Natural killer cell treated with Interleukin-12 subunit alpha and Interleukin-12 subunit beta and Interleukin-15 and Interleukin-18, amount 100 ng/mL, for 72 hours (primary cell): ENCODE measurements at places on chromosomes 13 and 19. TPM values are rescaled to one million over a fixed set of nuclear protein-coding genes. Genes with fewer than 3 reads are reported as not detected.

The AZU1 gene
- 0.36 TPM for total RNA-seq

- DNase-seq: no peak
Observed at GRCh38 chr13:59442944-59443486, 720.7 kb downstream of the DIAPH3 start.

The ZNF543 gene
- total RNA-seq: 5.9 TPM

DNA sequence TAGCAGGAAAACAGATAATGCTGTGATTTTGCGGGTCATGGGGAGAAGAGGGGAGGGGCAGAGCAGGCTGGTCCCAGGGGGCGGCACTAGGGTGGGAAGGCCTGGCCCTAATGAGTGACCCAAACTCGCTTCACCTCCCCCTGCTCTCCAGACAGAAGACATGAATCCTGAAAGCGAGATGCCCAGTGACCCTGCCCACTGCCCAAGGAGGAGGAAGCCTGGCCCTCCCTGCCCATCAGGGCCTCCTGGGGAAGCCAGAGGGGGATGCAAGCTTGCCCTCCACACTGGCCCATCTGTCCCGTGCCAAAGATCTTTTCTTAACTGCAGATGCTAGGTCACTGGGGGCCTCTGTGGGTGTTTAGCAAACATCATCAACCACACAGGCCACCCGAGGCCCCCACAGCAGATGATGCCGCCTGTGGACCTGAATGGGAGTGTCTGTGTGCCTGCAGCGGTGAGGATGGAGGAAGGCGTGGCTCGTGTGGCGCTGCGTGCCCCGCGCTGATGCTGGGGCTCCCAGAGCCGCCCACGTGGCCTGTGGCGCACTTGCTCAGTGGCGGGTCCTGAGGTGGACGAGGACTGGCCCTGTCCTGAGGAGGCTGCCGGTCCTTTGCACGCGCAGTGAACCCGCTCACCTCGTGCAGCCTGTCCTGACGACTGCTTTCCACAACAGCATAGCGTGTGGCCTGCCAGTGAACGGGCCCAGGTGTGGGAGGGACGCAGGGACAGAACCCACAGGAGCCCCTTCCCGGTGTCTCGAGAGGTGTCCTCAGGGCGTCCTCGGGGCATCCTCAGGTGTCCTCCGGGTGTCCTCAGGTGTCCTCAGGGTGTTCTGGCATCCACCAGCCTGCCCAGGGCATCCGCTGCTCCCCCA is 80.5 kb upstream of the MCF2L start:
- no peak for DNase-seq

DNA sequence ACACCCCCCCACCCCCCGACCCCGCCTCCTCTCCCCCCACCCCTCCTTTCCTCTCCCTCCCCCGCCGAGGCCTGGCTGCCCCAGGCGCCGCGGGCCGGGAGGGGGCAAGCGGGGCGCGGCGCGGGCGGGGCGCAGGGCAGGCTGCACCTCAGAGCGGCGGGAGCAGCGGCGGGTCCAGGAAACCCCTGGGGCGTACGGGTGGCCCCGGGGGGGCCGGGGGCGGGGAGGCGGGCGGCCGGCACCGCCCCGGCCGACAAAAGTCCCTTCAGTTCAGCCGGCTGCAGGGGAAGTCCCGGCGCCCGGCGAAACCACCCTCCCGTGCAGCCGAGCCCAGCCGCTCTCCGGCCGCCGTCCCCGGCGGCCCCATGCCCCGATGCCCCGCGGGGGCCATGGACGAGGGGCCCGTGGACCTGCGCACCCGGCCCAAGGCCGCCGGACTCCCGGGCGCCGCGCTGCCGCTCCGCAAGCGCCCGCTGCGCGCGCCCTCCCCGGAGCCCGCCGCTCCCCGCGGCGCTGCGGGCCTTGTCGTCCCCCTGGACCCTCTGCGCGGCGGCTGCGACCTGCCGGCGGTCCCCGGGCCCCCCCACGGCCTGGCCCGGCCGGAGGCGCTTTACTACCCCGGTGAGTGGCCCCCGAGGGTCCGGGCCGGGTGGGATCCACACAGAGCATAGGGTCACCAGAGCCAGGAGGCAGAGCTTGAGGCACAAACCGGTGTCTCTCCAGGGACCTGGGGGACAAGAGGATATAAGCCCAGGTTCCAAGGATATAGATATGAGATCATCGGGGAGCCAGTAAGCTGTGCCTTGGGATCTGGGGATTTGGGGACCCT is at the start of gene BCL3:
TSS of gene BCL3 (plus strand) at position 283 of the 829 bp plus-strand sequence. CDS start at position 366, 83 bp downstream.
- peak; percentile 92 for DNase-seq

The KMT2B gene
- total RNA-seq: 137 TPM

The PSG5 gene
- not detected for total RNA-seq

The KATNAL1 gene
- total RNA-seq: 22.4 TPM

GRCh38 chr19:30105727-30106126 is 163.7 kb downstream of the URI1 start:
- DNase-seq: no peak

The EPS8L1 gene
- 1.3 TPM for total RNA-seq

The CD22 gene
- 15.0 TPM for total RNA-seq

- DNase-seq: no peak
Observed at GRCh38 chr19:8305798-8306197, 2.4 kb downstream of the CD320 start.

DNA sequence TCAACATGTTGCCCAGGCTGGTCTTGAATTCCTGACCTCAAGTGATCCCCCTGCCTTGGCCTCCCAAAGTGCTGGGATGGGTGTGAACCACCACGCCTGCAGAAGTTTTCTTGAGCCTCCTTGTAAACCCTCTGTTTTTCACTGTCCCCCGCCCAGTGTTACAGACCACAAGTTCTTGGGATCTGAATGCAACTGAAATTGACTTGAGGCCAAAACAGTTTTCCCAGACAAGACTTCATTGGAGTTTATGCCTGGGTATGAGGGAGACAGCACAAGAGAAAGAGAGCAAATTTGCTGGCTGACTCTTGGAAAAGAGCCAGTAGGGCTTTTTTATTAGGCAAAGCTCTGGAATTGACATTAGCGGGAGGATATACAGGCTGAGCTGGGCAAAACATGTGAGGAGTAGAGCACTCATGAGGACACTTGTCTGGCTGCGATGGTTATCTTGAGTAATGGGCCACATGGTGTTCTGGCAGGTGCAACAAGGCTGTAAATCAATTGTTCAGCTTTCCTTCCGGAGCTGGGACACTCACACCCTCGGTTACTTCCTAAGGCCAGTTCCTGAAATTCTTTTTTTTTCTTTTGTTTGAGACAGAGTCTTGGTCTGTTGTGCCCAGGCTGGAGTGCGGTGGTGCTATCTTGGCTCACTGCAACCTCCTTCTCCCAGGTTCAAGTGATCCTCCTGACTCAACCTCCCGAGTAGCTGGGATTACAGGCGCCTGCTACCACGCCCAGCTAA is 12.7 kb upstream of the HNRNPL start:
- DNase-seq: no peak

GRCh38 chr19:17996826-17997316 is 11.1 kb upstream of the ARRDC2 start:
- DNase-seq: peak; percentile 86

DNA sequence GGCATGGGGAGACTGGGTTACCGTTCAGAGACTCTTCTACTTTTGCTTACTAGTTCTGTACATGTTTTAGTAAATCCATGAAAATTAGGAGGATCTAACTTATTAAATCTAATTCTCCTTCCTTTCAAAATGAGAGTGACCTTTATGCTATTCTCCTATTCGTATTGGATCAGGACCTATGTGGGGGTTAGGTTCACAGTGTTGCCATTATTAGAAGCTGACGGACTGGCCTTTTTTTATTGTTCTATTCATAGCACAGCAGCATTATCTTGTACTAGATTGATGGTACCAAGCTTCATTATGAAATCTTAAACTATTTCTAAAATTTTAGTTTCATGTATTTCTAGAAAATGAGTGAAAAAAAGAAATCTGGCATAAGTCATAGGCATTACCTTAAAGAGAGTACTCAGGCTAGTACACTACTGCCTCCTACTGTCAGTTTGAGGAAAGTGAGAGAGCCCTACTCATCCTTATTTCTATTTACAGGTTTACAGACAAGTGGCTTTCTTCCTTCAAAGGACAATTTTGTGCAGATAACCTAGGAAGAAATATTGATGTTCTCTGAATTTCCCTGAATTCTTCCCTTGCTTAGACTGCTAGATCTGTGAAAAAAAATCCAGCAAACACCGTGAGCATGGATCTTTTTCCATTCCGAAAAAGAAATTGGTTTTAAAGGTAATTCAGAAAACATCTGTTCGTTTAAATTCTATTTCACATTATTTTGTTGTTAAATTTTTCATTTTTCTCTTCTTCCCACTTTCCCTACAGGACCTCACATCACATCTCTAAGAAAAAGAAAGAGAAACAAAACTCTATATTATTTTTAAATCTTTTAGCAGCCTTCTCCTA is 485.5 kb downstream of the DIAPH3 start:
- no peak for DNase-seq

The STOML3 gene
- not detected for total RNA-seq

The ATP8A2 gene
- total RNA-seq: 0.14 TPM

The PRR12 gene
- 45.7 TPM for total RNA-seq

DNA sequence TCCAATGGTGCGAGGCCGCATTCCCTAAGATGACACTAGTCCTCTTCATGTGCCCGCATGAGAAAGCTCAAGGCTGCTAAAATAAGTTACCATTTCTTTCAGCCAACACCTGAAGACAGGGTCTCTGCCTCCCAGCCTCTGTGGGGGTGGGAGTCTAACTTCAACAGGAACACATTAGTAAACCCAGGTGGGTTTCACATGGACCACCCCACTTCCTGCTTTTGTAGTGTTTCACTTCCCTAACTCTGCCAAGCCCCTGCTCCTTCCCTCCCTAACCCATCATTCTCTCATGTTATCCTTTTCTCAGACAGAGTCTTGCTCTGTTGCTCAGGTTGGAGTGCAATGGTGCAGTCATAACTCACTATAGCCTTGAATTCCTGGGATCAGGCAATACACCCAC is 783.6 kb downstream of the UQCRFS1 start:
- no peak for DNase-seq

DNA sequence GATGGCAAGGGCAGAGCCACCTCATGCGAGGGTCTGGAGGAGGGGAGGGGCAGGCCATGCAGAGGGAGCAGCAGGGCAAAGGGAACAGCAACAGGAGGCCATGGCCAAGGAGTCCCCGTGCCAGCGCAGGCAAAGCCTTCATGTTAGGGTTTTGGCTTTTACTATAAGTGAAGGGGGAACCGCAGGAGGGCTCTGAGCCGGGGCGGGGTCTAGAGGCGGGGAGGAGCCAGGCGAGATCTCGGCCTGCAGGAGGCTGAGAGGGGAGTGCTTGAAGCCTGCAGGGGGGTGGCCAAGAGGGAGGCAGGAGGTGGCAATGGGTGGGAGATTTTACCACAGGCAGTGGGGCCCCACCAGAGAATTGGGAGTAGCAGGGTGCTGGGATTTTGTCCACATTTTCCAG is 6.3 kb downstream of the ARHGAP33 start:
- DNase-seq: no peak

The ZFP30 gene
- 16.1 TPM for total RNA-seq

DNA sequence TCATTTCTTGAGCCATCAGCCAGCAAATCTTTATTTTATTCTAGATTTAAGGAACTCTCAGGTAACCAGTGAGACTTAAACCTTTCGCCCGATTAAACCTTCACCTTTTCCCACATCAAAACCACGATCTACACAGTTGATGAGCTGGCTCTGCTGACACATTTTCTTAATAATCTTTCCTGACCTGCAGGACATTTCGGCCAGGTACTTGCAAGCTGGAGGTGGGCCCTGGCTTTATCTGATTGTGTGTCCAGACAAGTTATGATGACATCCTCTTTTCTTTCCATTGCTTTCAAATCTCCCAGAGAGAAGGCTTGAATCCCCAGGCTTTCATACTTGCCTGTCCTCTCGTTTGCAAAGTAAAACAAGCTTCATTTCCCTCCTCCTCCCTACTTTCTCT is 144.2 kb downstream of the EFNB2 start:
- no peak for DNase-seq

- no peak for DNase-seq
Observed at GRCh38 chr13:106548064-106548696, 12.7 kb upstream of the EFNB2 start.

GRCh38 chr19:18059902-18060301 is 26.8 kb downstream of the IL12RB1 start:
- no peak for DNase-seq

DNA sequence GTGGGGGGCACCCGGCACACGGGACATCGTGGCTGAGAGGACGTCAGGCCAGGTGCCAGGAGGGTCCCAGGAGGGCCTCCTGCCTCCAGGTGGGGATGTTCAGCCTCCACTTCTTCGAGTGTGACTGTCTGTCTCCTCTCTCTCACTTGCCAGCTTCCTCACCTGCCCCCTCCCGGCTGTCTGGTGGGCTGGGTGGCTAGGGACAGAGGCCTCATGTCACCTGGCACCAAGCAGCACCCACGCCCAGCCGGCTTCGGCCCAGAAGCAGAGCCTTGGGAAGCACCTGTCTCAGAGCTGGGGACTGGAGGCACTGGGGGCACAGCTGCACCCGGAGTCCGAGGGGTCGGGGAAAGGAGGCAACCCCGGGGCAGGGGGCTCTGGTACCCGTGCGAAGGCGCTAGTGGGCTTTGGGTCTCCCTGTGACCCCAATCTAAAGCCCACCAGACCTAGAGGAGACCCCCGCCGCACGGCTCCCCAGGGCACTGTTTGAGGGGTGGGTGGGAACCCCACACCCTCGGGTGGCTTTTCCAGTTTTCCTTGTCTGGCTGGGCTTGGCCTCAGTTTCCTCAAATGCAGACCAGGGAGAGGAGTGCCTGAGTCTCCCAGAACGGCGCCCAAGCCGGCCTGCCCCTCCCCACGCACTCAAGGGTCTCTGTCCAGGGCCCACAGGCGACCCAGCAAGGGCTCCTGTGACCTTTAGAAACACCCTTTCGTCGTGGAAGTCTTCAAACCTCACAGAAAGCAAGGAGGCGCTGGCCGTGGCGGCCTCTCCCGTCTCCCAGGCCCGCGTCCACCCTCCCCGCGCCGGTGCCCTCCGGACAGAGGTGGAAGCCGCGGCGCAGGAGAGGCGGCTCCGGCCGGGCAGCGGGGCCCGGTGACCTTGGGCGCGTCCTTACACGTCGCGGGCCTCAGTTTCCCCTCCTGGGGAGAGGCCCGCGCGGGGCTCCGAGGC is 664 bp upstream of the HCN2 start:
- DNase-seq: no peak
